ENCODE measurements at places on chromosomes 7 and 10.
A peak's percentile ranks its signal among the peaks of the same experiment; 100 is the strongest.

DNA sequence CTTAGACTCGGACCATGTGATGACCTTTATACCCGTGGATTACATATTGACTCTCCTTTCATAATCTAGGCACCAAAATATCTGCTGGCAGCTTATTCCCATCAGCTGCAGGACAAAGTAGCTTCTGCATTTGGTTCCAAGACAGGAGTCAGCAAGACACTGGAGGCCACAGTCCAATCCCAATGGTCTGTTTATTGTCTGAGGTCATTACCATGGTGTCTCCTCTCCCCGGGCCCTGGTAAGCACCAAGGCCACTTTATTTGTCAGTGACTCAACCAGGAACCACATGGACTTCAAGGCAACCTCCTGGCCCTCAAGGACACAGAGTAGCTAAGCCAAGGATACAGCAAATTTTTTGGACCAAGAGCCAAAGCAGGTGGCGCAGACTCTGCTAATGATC is 36.1 kb downstream of the KCNMA1 start:
- no peak for DNase-seq

- DNase-seq: no peak
Observed at GRCh38 chr7:144398911-144399310, 4.6 kb downstream of the NOBOX start.

DNA sequence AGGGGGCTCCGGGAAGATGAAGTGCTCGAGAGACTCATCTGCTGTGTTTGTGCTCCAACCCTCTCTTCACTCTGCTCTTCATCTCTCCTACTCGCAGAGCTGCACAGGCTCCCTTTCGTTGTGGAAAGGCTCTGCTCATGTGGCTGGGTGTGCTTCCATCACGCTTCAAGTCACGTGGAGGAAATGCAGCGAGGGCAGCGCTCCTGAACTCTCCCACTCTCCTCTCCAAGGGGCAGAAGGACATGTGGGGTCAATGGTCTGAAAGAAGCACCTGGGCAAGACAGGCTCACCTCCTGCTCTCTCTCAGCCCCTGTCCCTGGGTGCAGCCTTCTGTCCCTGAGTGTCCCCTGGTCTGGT is 72.6 kb downstream of the USP6NL start:
- DNase-seq: no peak

DNA sequence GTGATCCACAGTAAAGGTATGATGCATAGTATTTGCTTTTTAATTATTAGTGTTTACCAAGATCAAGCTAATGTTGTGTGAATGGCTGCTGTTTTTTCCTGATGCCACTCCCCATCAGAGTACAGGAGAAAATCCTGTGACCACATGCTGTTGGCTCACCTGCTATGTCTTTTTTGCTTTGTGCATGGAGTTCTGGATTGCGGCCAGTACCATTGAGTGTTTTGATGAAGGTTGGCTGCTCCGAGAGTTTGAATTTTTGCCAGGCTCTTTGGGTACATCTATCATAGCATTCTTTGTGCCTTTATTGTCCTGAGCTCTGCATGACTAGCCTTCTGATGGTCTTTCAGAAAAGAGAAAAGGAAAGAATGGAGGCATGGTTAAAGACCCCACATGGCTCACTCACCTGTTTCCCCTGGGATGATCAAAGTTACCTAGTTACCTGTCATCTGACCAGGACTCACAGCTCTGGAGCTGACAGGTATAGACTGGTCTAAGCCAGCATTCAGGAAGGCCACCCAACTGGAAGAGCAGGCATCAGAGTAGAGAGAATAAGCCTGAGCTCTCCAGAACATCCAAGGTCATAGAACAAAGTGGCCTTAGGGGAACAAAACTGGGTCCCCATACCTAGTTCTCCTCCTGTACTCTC is 11.8 kb upstream of the SGPL1 start:
- no peak for DNase-seq

DNA sequence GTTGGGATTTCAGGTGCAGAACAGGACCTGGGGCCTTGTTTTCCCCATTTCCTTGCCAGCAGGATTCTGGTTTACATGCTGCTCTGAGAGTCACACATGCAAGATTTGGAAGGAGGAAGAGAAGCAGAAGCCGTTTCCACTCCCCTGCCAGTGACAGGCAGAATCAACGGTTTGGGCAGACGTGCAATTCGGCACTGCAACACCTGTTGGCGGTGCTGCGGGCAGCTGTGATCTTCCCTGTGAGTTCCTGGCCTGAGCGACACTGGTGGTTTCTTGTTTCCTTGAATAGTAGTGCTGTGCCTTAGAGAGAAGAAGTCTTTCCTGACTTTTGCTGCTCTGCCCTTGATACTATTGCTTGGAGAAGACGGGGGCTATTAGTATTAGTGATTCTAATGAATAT is 1126.2 kb downstream of the TYW1 start:
- no peak for DNase-seq

- DNase-seq: no peak
Observed at GRCh38 chr10:109504401-109504800, 418.9 kb downstream of the XPNPEP1 start.

GRCh38 chr10:113704637-113705343 is 25.1 kb downstream of the CASP7 start:
- peak; percentile 65 for DNase-seq

DNA sequence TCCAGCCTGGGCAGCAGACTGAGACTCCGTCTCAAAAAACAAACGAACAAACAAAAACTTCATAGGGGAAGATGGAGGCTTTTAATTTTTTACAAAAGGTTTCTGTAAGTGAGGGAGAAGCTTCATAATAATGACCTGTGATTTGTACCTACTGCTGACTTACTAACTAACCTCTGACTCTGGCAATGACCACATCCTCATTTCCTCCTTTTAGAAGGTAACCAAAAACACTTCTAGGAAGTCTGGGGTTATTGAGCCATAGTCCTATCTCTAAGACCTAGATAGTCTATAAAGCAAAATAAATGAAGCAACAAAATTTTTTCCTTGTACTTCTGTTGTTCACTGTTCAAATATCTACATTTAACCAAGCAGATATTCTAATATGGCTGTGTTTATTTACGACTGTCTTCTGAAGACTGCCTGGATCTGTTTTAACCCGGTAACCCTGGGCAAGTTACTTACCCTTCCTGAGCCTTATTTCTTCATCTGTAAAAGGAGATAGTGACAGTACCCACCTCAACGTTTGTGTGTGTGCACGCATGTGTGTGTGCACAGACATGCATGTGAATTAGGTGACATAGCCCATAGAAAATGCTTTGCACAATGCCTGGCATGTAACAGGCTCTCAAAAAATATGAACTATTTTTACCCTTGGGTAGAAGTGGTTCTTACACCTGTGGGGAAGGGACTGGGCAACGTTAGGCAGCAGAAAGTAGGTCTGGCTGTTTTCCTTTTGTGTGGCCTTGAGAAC is 30.8 kb upstream of the SMNDC1 start:
- DNase-seq: peak; percentile 59

DNA sequence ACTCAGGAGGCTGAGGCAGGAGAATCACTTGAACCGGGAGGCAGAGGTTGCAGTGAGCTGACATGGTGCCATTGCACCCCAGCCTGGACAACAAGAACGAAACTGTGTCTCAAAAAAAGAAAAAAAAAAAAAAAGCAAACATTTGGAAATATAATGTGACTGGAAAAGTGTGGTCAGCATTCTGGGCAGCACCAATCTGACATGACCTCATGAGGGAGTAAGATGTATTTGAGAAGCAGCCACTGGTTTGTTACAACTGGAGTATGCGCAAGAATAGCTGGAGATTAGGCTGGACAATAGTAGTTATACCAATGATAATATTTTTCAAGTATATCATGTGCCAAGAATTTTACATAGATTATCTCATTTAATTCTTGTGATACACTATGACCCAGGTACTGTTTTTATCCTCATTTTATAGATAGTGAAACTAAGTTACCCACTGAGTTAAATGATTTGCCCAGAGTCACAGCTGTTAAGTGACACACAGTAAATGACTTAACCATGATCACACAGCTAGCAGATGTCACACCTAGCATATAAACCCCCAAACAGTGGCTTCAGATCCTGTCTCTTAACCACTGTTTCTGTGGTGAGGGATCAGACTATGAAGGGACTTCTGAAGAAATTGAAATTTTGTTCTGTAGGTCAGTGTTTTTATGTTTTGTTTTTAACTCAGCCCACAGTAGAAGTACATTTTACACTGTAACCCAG is 11.1 kb downstream of the MCU start:
- peak; percentile 53 for DNase-seq

- no peak for DNase-seq
Observed at GRCh38 chr7:127738859-127739258, 86.9 kb downstream of the SND1 start.

DNA sequence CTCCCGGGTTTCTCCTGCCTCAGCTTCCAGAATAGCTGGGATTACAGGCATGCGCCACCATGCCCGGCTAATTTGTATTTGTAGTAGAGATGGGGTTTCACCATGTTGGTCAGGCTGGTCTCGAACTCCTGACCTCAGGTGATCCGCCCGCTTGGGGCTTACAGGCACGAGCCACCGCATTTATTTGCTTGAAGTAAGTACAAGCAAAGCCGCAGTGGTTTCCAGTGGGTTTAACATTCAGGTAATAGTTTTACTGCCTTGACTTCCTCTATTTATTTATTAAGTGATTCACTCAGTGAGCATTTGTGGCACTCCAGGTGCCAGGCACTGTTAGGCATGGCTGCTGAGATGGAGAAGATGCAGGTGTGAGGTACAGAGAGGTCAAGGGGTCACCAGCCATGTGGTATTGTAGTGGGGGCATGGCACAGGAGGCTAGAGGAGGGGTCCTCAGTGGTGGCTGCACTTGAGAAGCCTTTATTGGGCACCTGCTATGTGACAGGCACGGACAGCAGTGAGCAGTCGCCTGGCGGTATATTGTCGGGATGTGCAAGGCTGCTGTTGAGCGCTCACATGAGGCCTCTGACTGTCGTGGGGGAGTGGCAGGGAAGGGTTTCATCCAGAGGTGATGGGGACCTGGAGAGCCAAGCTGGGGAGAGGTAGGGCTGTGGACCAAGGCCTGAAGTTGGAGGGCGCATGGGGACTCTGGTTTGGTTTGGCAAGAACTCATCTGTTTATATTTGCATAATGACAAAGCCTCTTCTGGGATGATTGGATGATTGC is 54.9 kb downstream of the DOCK1 start:
- DNase-seq: no peak

GRCh38 chr10:51892965-51893658 is 193.7 kb upstream of the CSTF2T start:
- DNase-seq: peak; percentile 46

- DNase-seq: no peak
Observed at GRCh38 chr7:157845203-157845835, 508.5 kb downstream of the DNAJB6 start.

- DNase-seq: no peak
Observed at GRCh38 chr7:3083350-3083749, 39.7 kb upstream of the CARD11 start.

GRCh38 chr7:74030861-74031260 is 2.9 kb downstream of the ELN start:
- no peak for DNase-seq

- DNase-seq: peak; percentile 61
Observed at GRCh38 chr10:92696606-92697383, 7.0 kb downstream of the HHEX start.

GRCh38 chr7:1999278-1999984 is 233.3 kb downstream of the MAD1L1 start:
- DNase-seq: no peak

GRCh38 chr7:132140341-132140740 is 435.9 kb downstream of the PLXNA4 start:
- no peak for DNase-seq

DNA sequence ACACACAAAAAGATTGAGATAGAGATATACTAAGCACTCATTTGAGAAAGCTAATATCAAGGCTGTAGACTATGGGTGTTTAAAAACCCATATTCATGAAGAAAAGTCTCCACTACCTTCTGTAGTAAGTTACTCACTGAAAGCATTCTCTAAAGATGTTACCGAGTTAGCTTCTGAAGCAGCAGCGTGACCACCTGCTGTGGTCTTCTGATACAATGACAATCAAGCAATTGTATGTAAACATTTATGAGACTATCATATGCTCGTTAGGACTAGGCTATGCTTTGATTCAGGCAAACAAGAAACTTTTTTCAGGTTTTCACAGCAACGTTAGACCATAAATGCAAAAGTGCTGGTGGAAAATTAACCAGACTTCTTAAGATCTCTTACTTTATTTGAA is 11.2 kb downstream of the RHOBTB1 start:
- DNase-seq: no peak

DNA sequence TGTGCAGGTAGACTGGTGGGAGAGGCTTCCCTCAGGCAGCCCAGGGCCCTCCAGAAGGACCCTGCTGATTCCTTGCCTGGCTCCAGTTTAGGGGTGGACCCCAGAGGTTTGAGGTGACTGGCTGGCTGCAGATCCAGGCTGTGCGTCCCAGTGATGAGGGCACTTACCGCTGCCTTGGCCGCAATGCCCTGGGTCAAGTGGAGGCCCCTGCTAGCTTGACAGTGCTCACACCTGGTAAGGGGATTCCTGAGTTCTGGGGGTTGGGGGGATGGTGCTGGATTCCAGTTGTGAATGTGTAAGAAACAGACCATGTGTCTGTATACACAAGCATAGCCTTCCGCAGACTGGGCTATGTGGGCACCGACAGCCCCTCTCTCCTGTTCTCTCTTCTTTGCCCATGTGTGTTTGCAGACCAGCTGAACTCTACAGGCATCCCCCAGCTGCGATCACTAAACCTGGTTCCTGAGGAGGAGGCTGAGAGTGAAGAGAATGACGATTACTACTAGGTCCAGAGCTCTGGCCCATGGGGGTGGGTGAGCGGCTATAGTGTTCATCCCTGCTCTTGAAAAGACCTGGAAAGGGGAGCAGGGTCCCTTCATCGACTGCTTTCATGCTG is 2.7 kb downstream of the KAZALD1 start:
- no peak for DNase-seq

DNA sequence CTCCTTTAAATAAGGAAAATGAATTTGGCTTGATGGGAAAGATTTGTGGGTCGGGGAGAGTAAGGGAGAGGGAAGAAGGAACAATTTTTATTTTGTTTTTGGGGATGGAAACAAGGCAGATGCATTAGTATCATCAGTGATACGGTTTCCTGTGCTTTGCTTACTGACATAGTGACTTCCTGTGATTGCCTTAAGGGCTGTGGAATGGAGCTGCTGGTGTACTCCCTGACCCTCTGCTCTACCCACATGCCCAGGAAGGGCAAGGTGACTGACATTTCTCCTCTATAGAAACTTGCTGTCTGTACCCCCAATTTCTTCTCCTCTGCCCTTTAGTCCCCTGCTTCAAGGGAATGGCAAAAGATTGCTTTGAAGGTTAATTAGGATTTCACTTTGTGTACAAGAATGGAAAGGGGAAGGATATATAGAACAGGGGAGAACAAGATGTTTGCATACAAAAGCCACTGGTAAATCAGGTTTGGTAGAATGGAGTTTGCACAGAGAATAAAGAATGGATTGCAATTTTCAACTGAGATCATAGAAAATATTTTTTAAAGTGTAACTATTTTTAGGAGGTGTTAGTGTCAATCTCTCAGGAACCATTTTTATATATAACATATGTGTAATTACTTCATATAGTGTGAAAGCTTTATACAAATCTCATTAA is 129.0 kb upstream of the AGR3 start:
- DNase-seq: no peak

GRCh38 chr10:4902571-4903011 is 60.6 kb upstream of the AKR1C1 start:
- peak; percentile 26 for DNase-seq

Measured in OCI-M1 (cell line).